Activated T-cell treated with anti-CD3 and anti-CD28 coated beads, Interleukin-2, amount 50 U/mL, for 4 hours (primary cell): ENCODE measurements at places on chromosomes 13 and 19. TPM values are rescaled to one million over a fixed set of nuclear protein-coding genes. Genes with fewer than 3 reads are reported as not detected.

Gene KIR3DL2
- 2.2 TPM for total RNA-seq

Gene FGF22
- not detected for total RNA-seq

Gene ZNF296
- 7.8 TPM for total RNA-seq

Gene SOX1
- 0.16 TPM for total RNA-seq

Gene CD209
- not detected for total RNA-seq

Gene MISP3
- 0.43 TPM for total RNA-seq
